HuH-7 (cell line): ENCODE measurements at places on chromosomes 2 and 18.

- DNase-seq, result no peak
Measured at GRCh38 chr2:208042041-208042440, 16.7 kb upstream of the PLEKHM3 start.

GRCh38 chr2:156695595-156695994 lies 259.4 kb downstream of the GPD2 start:
- DNase-seq, result no peak

DNA sequence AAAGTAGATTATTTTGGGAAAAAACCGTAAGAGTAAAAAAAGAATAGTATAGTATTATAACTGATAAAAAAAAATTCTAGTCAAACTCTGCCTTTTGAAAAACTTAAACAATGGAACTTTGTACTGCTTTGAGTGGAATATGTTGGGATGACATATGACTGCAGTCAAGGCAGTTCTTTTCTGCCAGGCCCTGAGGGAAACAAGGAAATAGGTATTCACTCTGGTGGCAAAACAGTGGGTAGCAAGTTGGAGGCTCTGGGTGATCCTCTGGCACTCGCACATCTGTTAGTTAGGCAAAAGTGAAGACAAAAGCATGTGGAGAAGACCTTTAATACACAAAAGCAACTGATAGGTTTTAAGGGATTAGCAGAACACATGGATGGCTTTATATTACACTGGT lies 102.2 kb downstream of the ARHGEF33 start:
- DNase-seq, result no peak

- DNase-seq, result peak; percentile 50
Measured at GRCh38 chr2:32805104-32806095, 141.4 kb upstream of the LTBP1 start.

DNA sequence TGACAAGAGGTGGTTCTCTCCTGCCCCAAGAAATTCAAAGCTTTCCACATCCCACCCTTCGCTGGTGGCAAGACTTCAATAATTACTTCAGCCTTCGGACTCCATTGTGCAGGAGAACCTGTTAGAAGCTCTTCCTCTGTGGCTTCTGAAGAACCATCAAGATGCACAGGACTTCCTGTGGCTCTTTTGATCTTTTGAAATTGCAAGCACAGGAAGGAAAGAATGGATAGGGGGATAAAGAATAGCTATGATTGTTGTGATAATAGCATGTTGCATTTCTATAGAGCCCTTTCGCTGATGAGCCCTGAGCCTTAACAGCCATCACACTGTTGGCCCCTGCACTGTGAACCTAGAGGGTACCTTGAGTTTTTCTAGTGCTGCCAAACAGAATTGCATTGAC lies 7.4 kb downstream of the EPAS1 start:
- no peak for DNase-seq

DNA sequence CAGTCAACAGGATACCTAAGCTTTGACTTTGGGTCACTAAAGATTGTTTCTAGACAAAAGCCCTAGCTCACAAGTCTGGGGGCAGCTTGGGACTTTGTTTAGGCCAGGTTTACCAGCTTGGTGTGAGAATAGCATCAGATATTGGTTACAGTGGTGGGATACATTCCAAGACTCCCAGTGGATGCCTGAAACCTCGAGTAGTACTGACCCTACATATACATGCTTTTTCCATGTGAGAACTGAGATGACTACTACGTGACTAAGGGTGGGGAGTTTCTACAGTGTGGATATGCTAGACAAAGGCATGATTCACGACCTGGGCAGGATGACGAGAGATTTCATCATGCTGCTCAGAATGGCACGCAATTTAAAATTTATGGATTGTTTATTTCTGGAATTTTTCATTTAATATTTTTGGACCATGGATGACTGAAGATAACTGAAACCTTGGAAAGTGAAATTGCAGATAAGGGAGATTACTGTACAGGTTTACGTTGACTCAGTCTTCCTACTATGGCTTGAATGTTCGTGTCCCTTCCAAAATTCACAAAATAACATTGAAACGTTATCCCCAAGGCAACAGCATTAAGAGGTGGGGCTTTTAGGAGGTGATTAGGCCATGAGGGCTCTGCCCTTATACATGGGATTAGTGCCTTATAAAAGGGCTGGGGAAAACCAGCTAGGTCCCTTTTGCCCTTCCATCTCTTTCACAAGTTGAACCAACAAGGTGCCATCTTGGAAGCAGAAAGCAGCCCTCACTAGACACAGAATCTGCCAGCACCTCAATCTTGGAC lies 50.2 kb upstream of the CTAGE1 start:
- DNase-seq, result no peak

GRCh38 chr2:120682654-120683053 lies 53.0 kb upstream of the GLI2 start:
- no peak for DNase-seq

GRCh38 chr2:109422071-109422757 lies 191.6 kb downstream of the SEPTIN10 start:
- DNase-seq, result no peak

GRCh38 chr2:186484062-186484735 lies 1.9 kb upstream of the ZC3H15 start:
- peak; percentile 22 for DNase-seq

DNA sequence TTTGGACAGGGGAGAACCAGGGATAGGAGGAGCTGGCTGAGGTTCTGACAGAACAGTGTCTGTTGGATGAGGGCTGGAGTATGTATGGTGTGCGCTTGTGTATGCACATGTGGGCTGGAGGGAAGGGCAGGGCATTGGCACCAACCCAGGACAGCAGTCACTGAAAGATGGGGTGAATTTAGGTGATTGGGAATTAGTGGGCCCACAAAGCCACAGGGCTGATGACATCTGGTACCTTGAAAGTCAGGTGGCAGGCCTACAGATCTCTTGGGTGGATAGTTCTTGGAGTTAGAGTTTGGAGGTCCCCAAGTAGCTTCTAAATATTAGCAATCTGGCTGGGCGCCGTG lies 45.7 kb downstream of the C2orf42 start:
- DNase-seq, result no peak

DNA sequence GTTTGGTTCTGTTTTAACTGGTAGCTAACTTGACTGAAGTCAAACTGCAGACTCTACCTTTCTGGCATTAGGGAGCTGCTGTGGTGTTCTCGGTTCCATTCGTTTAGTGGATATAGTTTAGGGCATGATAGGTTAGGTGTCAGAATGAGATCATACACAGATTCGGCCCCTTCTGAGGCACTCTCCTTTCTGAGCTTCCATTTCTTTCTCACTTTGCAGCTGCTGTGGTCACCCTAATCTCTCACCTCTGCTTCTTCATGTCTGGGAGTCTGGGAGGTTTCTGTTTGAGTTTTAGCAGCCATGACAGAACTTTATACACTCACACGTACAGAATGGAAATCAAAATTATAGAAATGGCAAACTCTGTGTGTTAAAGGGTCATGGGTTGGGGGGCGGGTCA lies 122.8 kb downstream of the ATP9B start:
- no peak for DNase-seq

DNA sequence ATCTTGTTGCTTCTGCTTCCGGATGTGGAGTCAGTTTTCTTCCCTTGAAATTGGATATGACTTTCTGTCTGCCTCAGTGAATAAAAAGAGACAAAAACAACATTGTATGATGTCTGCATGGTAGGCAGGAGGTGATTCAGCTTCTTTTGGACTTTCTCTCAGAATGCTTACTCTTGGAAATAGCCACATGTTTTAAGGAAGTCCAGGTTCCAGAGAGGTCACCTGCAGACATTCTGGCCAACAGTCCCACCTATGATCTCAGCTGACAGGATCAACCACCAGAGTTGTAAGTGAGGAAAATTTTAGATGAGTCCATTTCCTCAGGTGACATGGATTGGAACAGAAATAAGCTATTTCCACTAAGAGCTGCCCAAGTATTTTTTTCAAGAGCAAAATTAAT lies 508.7 kb upstream of the FAM98A start:
- no peak for DNase-seq

GRCh38 chr2:47651296-47651695 lies 131.6 kb upstream of the MSH6 start:
- DNase-seq, result no peak

DNA sequence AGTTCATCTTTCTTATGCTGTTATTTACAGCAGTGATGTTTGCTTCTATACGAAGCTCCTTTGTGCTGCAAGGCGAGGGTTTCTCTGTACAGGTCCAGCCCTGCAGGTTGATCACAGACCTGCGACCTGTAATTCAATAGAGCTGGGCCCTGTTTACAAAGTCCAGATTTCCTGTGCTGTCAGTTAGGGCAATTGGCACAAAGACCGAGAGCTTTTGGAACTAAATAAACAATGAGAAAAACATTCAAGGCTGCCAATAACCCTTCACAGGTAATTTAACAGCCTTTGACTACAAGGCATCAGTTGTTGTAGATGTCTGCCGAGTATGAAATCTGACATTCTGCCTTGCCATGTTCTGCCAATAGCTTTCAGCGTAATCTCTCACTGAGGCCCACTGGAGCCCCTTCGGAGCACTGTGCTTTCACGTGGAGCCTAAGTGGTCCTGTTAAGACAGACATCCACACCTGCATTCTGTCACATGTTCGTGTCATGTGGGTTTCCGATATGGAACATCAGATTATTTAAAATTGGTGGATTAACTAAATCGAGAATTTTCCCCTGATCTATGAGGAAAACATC lies 232.5 kb downstream of the PTGR3 start:
- no peak for DNase-seq

- DNase-seq, result no peak
Measured at GRCh38 chr2:225379856-225380255, 19.7 kb upstream of the NYAP2 start.

- no peak for DNase-seq
Measured at GRCh38 chr2:182321096-182321495, 105.7 kb downstream of the PDE1A start.

- no peak for DNase-seq
Measured at GRCh38 chr2:4745056-4745991, 946.9 kb upstream of the SOX11 start.

GRCh38 chr2:204530464-204530805 lies 14.8 kb upstream of the PARD3B start:
- no peak for DNase-seq

- DNase-seq, result no peak
Measured at GRCh38 chr2:104595576-104595975, 258.3 kb upstream of the POU3F3 start.

DNA sequence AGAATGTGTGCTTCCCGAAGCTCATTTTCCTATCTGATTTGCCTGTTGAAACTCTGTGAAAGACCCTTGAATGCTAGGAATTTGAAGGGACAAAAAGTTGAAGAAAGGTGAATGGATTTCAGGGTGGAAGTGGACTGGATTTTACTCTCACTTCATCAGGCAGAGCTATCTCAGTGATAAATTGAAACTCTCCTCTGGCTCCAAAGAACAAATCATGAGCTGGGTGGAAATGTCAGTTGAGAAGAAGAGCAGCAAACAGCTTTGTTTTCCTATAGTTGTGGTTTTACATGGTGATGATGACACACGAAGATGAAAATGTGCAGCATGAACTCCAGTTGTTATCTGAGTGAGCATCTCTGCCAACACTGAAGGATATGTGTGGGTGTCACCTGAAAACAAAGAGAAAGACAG lies 34.4 kb downstream of the CD28 start:
- no peak for DNase-seq

DNA sequence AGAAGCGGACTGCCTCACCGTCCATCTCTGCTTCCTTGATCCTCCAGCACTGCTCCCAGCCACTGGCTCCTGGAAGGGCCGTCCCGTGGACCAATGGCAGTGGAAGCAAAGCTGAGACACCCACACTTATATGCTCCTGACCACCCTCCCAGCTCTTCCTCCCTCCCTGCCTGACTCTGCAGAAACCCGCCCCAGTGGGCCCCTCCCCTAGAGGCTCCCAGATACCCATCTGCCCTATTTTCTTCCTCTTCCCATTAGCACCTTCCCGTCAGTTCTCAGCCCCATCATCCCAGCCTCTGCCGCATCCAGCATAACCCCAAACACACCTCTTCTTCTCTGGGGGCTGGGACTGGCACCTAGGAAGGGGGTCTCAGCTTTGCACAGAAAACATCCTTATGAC lies at the start of gene CLEC4F:
Gene CLEC4F, minus strand, starts transcription at position 101 of the 400 bp plus-strand sequence. Its CDS starts 76 bp downstream, at position 25.
- DNase-seq, result no peak

DNA sequence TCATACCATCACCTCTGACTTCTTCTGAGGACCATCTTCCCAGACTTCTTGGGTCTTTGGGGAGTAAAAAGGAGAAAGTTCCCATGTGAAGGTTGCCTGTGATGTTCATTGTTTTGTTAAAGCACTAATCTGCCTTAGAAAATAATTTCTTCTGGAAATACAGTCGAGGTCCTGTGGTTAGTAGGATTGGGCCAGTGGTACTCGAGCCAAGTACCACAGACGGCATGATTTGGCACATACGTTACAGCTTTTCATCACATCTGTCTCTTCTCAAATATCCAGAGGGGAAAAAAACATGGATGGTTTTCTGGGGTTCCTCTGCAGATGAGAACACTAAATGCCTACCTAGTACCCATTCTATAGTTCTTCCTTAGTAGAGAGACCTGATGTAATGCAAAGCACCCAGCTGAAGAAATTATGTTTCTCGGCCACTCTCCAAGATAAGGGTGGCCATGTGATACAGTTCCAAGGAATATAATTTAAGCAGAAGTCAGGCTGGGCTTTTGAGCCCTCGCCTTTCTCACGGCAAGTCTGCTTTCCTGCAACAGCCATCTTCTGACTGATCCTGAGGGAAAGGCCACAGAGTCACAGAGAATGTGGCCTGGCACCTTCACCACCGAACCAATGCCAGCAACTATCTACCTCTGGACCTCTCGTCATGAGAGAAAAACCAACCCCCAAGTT lies 161.0 kb downstream of the RNF152 start:
- DNase-seq, result no peak

DNA sequence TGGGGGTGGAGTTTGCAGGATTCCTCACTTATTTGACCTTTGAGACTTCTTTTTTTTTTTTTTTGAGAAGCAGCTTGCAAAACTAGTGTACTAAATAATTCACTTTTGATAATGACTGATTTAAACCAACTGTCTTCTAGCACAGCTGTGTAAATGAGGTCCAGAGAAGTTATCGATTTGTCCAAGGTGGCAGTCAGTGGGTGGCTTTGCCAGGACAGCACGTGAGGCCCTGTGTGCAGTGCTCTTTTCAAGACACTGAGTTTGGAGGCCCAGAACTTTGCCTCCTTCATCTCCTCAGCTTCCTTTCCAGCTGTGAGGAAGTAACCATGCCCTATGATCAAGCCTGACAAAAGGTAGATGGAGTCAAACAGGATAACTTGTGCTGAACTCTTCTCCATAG lies 92.9 kb upstream of the LCLAT1 start:
- no peak for DNase-seq

- no peak for DNase-seq
Measured at GRCh38 chr18:62357079-62357719, 32.1 kb downstream of the TNFRSF11A start.

GRCh38 chr18:50847192-50847591 lies 27.4 kb upstream of the MRO start:
- no peak for DNase-seq

DNA sequence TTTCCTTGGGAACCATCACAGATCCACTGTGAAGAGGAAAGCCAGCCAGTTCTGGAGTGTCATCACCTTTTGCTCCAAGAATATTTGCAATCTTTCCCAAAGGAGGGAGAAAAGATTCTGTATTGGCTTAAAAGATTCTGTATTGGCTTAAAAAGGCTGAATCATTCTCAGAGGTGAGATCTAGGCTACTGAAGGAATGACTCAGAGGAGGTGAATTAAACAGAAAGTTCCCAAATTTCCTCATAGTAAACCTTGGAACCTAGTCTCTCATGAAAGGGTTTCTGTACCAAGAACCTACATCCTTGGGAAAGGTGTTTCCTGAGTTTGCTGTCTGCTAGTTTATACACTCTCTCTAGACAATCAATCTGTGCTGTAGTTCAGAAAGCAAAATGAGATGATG lies 34.1 kb upstream of the GRB14 start:
- no peak for DNase-seq
